ENCODE measurements at places on chromosomes 2 and 18. TPM values are rescaled to one million over a fixed set of nuclear protein-coding genes. Genes with fewer than 3 reads are reported as not detected.

DNA sequence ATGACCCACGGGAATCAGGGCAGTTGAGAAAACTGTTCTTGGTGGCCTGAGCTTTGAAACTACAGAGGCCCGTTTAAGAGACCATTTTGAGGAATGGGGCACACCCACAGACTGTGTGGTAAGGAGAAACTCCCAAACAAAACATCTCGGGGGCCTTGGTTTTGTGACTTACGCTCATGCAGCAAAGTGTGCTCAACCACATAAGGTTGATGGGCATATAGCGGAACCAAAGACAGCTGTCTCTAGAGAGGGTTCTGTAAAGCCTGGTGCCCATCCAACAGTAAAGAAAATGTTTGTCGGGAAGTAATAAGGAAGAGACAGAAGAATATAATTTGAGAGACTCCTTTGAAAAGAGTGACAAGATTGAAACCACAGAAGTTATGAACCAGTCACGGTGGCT lies 5.4 kb downstream of the MRO start:
- DNase-seq = no peak
- no peak overlapping the region for H3K4me3 ChIP-seq
- H3K27ac ChIP-seq = no peak overlapping the region
- peaks cover 9% of the 10 kb centered on the region for H3K27me3 ChIP-seq

DNA sequence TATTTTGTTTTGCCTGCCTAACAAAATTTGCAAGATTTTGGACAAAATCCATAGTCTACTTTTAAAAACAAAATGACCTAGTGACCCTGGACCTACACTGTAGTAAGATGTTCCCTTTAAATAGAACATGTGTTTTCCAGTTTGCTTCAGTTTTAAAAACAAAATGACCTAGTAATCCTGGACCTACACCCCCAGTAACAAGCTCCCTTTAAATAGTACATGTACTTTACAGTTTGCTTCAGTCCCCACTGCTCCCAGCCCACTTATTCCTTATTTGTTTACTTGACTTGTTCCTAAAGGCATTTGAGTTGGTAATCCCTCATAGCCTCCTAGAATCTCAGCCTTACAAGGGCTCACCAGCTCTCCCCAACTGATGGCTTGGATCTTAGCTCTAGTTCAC lies 34.5 kb upstream of the HTR2B start:
- H3K4me3 ChIP-seq = no peak overlapping the region
- peaks cover 6% of the 10 kb centered on the region for H3K36me3 ChIP-seq
- peaks cover 15% of the 10 kb centered on the region for H3K4me1 ChIP-seq
- no peaks in the 10 kb centered on the region for H3K27me3 ChIP-seq
- no peak for DNase-seq

The AQP12B gene
- total RNA-seq = not detected

The MBOAT2 gene
- total RNA-seq = 3.5 TPM

GRCh38 chr18:67730886-67731285 lies 214.4 kb upstream of the DSEL start:
- no peaks in the 10 kb centered on the region for H3K36me3 ChIP-seq
- no peak for DNase-seq
- no peak overlapping the region for H3K27ac ChIP-seq
- no peaks in the 10 kb centered on the region for H3K4me1 ChIP-seq
- no peaks in the 10 kb centered on the region for H3K27me3 ChIP-seq

The AUP1 gene
- total RNA-seq = 128 TPM

The STAT4 gene
- total RNA-seq = 104 TPM

DNA sequence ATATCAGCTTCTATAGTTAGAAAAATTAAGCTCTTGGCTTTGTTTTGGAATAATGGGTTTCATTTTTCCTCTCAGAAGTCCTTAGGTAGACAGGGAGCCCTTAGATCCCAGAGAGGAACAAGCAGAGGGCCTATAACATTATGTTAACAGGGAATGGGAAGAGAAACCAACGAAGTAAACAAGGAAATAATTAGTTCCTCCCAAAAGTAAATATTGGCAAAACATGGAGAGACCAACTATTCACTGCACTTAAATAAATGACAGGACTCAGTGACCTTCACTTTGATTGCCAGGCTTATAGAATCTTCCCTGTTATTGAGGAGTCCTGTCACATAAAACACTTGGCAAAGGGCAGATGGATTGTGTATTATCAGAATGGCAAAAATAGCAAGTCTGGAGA lies 5.3 kb downstream of the CRIM1 start:
- H3K27me3 ChIP-seq = peaks cover 40% of the 10 kb centered on the region
- H3K27ac ChIP-seq = no peak overlapping the region
- DNase-seq = no peak
- H3K4me3 ChIP-seq = no peak overlapping the region
- peaks cover 25% of the 10 kb centered on the region for H3K4me1 ChIP-seq

The IL1R2 gene
- total RNA-seq = 8.2 TPM
